ENCODE measurements at places on chromosomes 4 and X. TPM values are rescaled to one million over a fixed set of nuclear protein-coding genes. Genes with fewer than 3 reads are reported as not detected.

BLOC1S4 gene
- 18.0 TPM for total RNA-seq

MAB21L2 gene
- not detected for total RNA-seq

COX7B2 gene
- total RNA-seq = not detected

CXCL10 gene
- not detected for total RNA-seq

RTL9 gene
- total RNA-seq = not detected

DNA sequence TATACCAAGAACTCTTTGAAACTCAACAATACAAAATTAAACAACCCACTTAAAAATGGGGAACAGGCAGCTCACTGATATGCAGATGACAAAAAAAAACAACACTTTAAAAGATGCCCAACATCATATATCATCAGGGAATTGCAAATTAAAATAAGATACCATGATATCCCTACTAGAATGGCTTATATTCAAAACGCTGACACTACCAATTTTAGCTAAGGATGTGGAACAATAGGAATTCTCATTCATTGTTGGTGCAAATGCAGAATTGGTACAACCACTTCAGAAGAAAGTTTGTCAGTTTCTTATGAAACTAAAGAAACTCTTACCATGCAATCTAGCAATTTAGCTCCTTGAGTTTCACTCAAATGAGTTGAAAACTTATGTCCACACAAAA is 259.0 kb upstream of the HS3ST1 start:
- no peak overlapping the region for H3K4me3 ChIP-seq
- no peak overlapping the region for H3K27ac ChIP-seq
- H3K27me3 ChIP-seq = no peaks in the 10 kb centered on the region
- DNase-seq = no peak
- H3K4me1 ChIP-seq = no peaks in the 10 kb centered on the region

DNA sequence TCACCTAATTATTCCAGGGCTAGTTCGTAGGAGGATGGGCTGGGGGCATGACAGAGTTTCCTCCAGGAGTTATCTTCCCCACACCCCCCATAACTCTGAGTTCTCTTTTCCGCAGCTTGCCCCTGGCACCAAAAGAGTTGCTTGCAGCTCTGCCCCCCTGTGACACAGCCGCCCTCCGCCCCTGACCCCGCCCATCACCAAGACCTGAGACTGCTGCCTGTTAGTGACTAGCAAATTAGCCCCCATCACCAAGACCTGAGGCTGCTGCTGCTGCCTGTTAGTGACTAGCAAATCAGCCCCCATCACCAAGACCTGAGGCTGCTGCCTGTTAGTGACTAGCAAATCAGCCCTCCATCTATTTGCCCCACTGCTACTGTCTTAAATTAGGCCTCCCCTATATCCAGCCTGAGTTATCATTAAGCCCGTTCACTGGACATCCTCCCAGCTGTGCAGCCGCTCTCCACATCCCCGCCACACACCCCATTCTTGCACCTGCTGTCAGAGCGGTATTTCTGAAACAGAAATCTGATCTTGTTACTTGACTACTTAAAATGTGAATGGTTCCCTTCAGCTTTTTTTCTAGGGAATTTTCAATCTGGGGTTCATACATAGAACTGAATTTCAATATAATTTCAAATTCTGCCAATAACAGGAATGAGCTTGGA is 1.5 kb upstream of the PAPSS1 start:
- DNase-seq = no peak
- H3K4me3 ChIP-seq = no peak overlapping the region
- no peaks in the 10 kb centered on the region for H3K36me3 ChIP-seq
- H3K27ac ChIP-seq = no peak overlapping the region

- H3K27ac ChIP-seq = no peak overlapping the region
- H3K4me1 ChIP-seq = no peaks in the 10 kb centered on the region
- no peak overlapping the region for H3K4me3 ChIP-seq
- no peaks in the 10 kb centered on the region for H3K27me3 ChIP-seq
- H3K36me3 ChIP-seq = no peaks in the 10 kb centered on the region
Measured at GRCh38 chr4:94722748-94723147, 35.0 kb upstream of the BMPR1B start.

DNA sequence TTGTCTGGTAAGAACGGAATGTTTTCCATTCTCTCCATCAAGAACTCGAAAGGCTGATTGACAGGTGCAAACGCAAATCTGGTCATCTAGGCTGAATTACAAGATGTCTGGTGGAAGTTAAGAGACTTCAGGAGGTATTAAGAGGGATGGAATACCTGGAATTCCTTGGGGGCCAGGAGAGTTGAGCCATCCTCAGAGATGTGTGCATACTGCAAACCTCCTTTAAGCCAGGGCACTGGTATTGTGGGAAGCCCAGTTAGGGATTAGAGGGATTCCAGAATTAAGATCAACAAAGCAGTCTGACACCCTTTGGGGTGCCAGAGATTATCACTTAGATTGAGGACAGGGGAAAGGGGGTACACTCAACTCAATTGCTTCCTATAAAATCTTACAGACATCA is 151.4 kb downstream of the VCX3A start:
- H3K36me3 ChIP-seq = no peaks in the 10 kb centered on the region
- H3K4me1 ChIP-seq = no peaks in the 10 kb centered on the region
- H3K27me3 ChIP-seq = no peaks in the 10 kb centered on the region
- H3K27ac ChIP-seq = no peak overlapping the region
- no peak overlapping the region for H3K4me3 ChIP-seq

- no peak overlapping the region for H3K4me3 ChIP-seq
- H3K27ac ChIP-seq = no peak overlapping the region
- H3K4me1 ChIP-seq = no peaks in the 10 kb centered on the region
- DNase-seq = no peak
- peaks cover 11% of the 10 kb centered on the region for H3K27me3 ChIP-seq
- H3K36me3 ChIP-seq = no peaks in the 10 kb centered on the region
Measured at GRCh38 chrX:110044346-110045249, 41.7 kb downstream of the TMEM164 start.

GRCh38 chr4:183838987-183839712 is 66.0 kb upstream of the STOX2 start:
- no peaks in the 10 kb centered on the region for H3K4me1 ChIP-seq
- no peak for DNase-seq
- no peak overlapping the region for H3K4me3 ChIP-seq
